ENCODE measurements at places on chromosomes 3 and 15. TPM values are rescaled to one million over a fixed set of nuclear protein-coding genes. Genes with fewer than 3 reads are reported as not detected.

PAK6 gene
- not detected for total RNA-seq

GABRA5 gene
- total RNA-seq, result not detected

ECE2 gene
- not detected for total RNA-seq

IMPG2 gene
- total RNA-seq, result 0.36 TPM

ZNF197 gene
- 17.7 TPM for total RNA-seq

NEK10 gene
- total RNA-seq, result 58.6 TPM

C15orf62 gene
- under 0.01 TPM for total RNA-seq

GUCA1C gene
- total RNA-seq, result not detected

SIDT1 gene
- under 0.01 TPM for total RNA-seq

GOLGA6L24 gene
- not detected for total RNA-seq

ADAMTS7 gene
- total RNA-seq, result 32.4 TPM

RASL12 gene
- 0.36 TPM for total RNA-seq

TMEM212 gene
- total RNA-seq, result not detected

CA12 gene
- 114 TPM for total RNA-seq

RPSA gene
- total RNA-seq, result 1,028 TPM

GNAT1 gene
- not detected for total RNA-seq

FOXB1 gene
- not detected for total RNA-seq

ALCAM gene
- 276 TPM for total RNA-seq

CTXN2 gene
- not detected for total RNA-seq

FGF7 gene
- total RNA-seq, result 377 TPM

JAGN1 gene
- 21.8 TPM for total RNA-seq

THPO gene
- under 0.01 TPM for total RNA-seq

PTX3 gene
- 537 TPM for total RNA-seq

CD200R1 gene
- total RNA-seq, result under 0.01 TPM

EPHA3 gene
- 12.7 TPM for total RNA-seq

IFT80 gene
- 63.6 TPM for total RNA-seq

CCDC39 gene
- not detected for total RNA-seq

ENTPD3 gene
- total RNA-seq, result 0.36 TPM

SRGAP3 gene
- 4.7 TPM for total RNA-seq

TLR9 gene
- not detected for total RNA-seq

ROBO1 gene
- 69.8 TPM for total RNA-seq

DAPK2 gene
- 23.5 TPM for total RNA-seq

RAB6B gene
- total RNA-seq, result 0.59 TPM

IDH3A gene
- 30.4 TPM for total RNA-seq

MED12L gene
- 2.2 TPM for total RNA-seq

IGDCC3 gene
- total RNA-seq, result not detected

Measured in osteoblast (primary cell).